ENCODE measurements at places on chromosomes 2 and 18. TPM values are rescaled to one million over a fixed set of nuclear protein-coding genes. Genes with fewer than 3 reads are reported as not detected.

DNA sequence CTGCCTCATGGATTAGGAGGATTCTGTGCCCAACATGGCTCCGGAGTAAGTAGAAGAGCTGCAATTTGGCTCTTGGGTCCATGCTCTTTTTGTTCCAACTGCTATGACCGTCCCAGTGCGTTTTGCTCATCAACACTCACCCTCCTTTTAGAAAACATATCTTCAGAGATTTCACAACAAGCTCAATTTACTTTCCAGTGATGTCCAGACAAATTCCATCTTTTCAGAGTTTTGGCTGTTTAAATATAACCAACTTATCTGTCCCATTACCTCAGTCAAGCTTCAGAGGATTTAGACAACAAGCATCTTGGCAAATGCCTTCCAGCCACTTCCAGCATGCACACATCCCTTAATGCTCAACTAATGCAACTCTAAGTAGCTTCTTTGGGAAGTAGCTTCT is 6.9 kb upstream of the SLC14A2 start:
- peak; percentile 70 for DNase-seq

- DNase-seq: no peak
These were observed 300.6 kb downstream of the AFF3 start for GRCh38 chr2:99841749-99842148.

GRCh38 chr18:62479574-62479973 is 43.3 kb upstream of the ZCCHC2 start:
- DNase-seq: no peak

DNA sequence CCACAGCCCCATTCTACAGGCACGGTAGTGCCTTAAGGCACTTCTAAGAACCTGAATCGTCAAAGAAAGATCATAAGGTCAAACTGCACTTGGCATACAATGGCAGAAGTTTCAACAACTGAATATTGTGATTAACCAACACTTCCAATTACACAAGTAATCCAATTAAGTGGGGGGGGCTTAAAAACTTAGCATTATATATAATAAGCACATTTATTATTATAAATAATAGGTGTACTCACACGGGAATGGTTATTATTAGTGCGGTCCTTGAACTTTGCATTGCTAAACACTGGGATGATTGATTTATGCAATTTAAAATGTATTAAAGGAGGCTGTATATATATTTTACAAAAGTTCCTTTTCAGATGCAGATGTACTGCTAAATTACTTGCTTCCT is 7.6 kb downstream of the APCDD1 start:
- no peak for DNase-seq

GRCh38 chr18:26267357-26267930 is 41.2 kb downstream of the TAF4B start:
- DNase-seq: no peak

DNA sequence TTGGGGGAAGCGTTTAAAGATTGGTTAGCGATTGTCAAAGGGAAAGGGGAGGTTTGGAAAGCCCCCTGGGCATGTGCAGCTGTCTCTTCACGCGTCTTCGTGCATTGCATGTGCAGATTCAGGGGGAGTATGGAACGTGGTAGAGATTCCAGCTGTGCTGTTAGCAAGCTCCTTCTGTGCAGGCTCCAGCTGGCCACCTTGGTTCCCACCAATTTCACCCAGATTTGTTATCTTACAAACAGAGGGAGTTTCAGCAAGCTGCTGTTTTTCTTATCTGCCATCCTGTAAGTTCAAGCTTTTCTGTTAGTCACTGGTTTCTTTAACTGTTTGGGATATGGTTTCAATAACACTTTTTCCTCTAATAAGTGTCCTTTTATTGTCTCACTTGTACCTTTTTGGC is 30.4 kb downstream of the FARP2 start:
- no peak for DNase-seq

GRCh38 chr18:21255211-21255610 is 13.2 kb downstream of the GREB1L start:
- no peak for DNase-seq

GRCh38 chr2:64617631-64618151 is 36.0 kb downstream of the SERTAD2 start:
- DNase-seq: no peak

DNA sequence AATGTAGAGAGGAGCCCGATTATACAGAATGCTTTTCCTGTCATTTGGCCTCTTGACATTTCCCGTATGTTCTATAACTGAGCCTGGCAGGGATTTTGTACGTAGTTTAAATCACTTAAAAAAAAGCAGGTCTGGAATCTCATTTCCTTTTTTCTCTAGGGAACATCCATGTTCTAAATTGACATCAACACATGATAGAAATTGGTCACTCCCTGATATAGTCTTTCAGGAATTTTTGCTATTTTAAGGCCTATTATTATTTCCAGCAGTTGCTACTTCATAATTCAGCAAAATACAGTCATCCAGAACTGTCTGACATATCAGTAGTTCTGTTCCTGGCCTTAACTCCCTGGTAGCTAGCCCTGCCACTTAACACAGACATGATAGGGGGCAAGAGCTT is 565.7 kb upstream of the ZEB2 start:
- peak; percentile 29 for DNase-seq

DNA sequence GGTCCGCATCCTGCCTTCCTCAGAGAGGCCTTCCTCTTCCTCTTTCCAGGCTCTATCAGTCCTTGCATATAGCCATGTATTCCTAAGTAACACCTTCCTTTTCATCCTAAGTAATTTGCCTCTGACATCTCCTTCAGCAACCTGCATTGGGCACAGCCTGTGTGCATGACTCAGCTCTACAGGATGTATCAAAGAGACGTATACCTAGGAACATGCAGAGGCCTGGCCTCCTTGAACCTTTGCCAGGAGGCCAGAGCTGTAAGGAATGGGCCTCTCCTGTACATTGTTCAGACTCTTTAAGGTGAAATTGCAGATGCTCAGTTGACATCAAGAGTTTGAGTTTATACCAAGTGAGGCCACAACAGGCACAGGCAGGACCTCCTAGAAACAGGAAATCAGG is 76.0 kb upstream of the CELF4 start:
- no peak for DNase-seq

- no peak for DNase-seq
These were observed 757 bp downstream of the HDHD2 start for GRCh38 chr18:47149457-47150028.

- no peak for DNase-seq
These were observed 18.3 kb upstream of the LYPD6 start for GRCh38 chr2:149312039-149312438.

DNA sequence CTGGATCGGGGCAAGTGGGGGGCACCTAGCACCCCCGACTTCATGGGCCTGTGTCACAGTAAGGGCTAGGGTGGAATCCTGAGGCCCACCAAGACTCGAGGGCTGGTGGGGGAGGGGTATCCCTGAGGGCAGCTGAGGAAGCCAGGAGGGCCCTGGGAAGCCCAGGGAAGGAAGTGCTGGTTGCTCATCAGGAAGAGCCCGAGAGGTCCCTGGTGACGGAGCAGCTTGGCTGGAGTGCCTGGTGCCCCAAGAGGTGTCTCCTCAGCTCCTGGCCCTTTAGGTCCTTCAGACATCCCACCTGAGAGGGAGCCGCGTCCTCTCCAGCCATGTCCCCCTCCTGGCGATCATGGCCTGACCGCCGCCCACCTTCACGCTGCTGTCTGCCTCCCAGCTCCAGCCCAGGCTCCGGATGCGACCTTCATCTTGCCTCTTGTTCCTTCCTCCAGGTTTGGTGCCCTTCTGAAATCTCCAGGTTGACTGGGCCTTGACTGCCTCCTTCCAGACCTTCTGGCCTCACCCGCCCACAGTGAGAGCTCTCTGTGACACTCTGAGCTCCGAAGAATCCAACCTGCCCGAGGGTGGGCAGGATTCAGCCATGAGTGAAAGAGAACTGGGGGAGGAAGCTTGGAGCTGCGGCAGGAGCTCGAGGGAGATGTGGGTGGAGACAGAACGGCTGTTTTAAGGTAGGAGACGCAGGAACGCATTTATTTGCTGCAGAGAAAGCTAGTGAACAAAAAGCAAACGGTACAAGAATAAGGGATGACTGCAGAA is 42.7 kb upstream of the SEMA4C start:
- DNase-seq: no peak

- DNase-seq: no peak
These were observed 68.1 kb downstream of the SMAD4 start for GRCh38 chr18:51098082-51098481.

GRCh38 chr2:63851691-63852311 is 10.1 kb downstream of the UGP2 start:
- no peak for DNase-seq

DNA sequence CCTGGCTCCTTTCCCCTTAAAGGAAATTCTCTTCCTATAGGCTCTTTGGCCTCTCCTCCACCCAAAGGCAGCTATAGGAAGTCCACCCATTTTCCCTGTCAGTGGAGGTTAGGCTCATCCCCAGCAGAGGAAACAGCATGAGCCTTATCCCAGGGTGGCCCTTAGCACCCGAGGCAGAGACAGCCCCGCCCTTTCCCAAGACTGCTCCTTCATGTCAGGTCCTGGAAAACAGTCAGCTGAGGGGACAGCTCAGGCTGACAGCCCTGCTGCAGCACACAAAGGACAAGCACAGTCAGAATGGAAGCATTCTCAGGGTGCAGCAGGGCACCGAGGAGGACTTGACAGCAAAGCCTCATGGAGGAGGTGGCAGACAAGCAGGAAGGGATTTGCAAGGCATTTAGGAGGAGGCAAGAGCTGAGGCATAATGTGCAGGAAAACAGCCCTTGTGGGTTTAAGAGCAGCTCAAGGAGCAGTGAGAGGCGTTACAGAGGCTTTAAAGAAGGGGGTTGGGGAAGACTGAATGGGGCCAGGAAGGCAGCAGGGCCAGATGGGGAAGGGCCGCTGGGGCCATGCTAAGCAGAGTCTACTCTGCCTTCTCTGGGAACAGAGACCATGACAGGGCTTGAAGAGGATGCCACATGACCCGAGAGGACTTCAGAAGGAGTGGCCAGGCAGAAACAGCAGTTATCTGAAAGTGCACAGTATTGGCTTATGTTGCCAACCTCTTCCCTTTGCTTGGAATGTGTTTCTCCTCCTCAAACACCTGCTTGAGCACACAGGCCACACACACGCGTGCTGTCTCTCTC is 216.6 kb downstream of the SH3BP4 start:
- peak; percentile 24 for DNase-seq

- DNase-seq: no peak
These were observed 5.8 kb upstream of the OSBPL6 start for GRCh38 chr2:178188466-178188865.

GRCh38 chr2:170523506-170523905 is 191.6 kb upstream of the SP5 start:
- no peak for DNase-seq

- DNase-seq: peak; percentile 87
These were observed 469.3 kb upstream of the MEX3C start for GRCh38 chr18:51666763-51667191.

- peak; percentile 9 for DNase-seq
These were observed 305.7 kb downstream of the DYSF start for GRCh38 chr2:71759060-71759459.

DNA sequence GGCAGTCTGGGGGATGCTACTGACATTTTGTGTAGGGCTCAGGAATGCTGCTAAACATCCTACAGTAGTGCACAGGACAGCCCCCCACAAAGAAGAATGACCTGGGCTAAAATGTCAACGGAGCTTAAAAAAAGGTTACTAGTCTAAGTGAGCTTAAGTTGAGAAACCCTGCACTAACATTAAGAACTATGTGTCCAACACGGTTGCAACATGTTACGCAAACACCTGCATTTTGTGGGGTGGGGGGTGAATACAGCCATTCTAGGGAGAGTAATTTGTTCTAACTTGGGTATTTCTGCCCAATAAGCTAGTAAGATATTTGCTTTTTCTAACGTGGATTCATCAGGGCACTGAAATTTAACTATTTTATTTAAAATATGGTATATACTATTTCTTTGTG is 57.9 kb downstream of the SLC8A1 start:
- DNase-seq: no peak

DNA sequence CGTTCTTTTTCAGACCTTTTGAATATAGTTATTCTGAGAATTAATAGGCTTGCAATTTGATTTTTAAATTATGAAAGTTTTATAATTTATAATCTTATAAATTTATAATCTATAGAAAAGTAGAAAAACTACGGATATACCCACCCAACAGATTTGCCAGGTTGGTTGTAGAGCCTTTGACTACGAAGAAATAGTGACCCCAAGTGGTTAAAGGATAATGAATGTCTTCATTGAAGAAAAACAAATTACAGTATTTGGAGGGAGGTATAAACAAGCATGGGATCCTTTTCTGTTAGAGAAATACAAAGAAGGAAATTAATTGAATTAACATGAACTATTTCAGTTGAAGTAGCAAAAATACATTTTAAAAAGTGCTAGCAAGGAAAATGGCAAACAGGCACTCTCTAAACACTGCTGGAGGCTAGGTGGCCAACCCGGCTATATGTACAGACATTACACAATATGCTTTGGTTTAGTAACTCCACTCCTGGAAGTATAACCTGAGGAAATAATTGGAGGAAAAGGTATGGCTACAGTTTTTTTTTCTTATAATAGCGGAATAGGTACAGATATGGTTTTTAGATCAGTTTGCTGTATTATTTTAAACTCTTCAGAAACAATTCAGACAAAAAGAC is 110.9 kb downstream of the MIB1 start:
- DNase-seq: peak; percentile 22

GRCh38 chr2:187008111-187008510 is 159.1 kb upstream of the ZSWIM2 start:
- DNase-seq: no peak

- DNase-seq: peak; percentile 4
These were observed 105.6 kb upstream of the CTDP1 start for GRCh38 chr18:79573921-79574491.

GRCh38 chr2:12577567-12578253 is 139.0 kb upstream of the TRIB2 start:
- DNase-seq: peak; percentile 19

- DNase-seq: peak; percentile 81
These were observed 761.8 kb upstream of the ACVR2A start for GRCh38 chr2:147082850-147083522.

GRCh38 chr2:240589850-240590525 is 3.5 kb downstream of the CAPN10 start:
- no peak for DNase-seq

ANKRD23 gene
- 1.5 TPM for polyA plus RNA-seq

BOLL gene
- polyA plus RNA-seq: not detected

SLC4A5 gene
- polyA plus RNA-seq: 0.85 TPM

ATAD2B gene
- polyA plus RNA-seq: 4.1 TPM

GBX2 gene
- polyA plus RNA-seq: not detected

RBM43 gene
- 3.0 TPM for polyA plus RNA-seq

TGFA gene
- polyA plus RNA-seq: 10.3 TPM

TACR1 gene
- polyA plus RNA-seq: 0.33 TPM

BMP10 gene
- polyA plus RNA-seq: not detected

IAH1 gene
- polyA plus RNA-seq: 45.2 TPM
